Left ventricle myocardium superior (tissue), 1 donor: ENCODE measurements at places on chromosomes 5 and 9. TPM values are rescaled to one million over a fixed set of nuclear protein-coding genes. Genes with fewer than 3 reads are reported as not detected.
A peak's percentile ranks its signal among the peaks of the same experiment; 100 is the strongest.

The PCDHA8 gene
- total RNA-seq: not detected

The PRRX2 gene
- total RNA-seq: 0.20 TPM

The PCA3 gene
- total RNA-seq: not detected

DNA sequence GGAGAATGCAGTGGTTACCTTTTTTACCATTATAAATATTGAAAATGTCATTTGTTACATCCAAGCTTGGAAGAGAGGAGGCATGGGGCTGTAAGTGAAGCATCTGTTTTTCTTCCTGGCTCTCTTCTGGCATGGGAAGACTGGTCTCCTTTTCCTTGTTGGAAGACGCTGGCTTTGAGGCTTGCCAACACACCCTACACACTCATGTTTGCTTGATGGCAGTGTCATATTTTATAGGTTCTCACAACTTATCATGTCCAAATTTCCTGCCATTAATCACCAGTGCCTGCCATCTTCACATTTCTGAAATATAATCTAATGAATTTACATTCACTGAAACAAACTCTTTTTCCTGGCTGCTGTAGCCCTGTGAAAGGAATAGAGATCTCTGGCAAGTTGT lies 252.9 kb downstream of the MAN2A1 start:
- no peak for DNase-seq

The IFNW1 gene
- total RNA-seq: not detected

DNA sequence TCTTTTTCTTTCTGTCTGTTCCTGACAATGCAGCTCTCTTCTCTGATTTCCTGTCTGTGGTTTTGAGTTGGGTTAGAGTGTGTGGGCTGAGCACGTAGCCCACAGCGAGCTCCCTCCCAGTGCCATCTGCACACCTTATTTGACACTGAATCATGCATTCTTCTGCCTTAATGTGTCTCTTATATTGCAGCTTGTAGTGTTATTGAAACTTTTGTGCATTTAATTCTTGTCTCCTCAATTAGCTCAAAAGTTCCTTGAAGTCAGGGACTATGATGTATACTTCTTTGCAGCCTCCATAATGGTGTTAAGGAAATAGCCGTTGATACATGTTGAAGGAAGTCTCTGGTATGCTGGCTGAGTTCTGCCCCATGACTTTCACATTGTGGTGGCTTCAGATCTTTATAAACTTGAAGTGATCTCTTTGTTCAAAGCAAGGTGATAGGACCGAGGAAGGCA lies 576.2 kb upstream of the CLINT1 start:
- DNase-seq: no peak

DNA sequence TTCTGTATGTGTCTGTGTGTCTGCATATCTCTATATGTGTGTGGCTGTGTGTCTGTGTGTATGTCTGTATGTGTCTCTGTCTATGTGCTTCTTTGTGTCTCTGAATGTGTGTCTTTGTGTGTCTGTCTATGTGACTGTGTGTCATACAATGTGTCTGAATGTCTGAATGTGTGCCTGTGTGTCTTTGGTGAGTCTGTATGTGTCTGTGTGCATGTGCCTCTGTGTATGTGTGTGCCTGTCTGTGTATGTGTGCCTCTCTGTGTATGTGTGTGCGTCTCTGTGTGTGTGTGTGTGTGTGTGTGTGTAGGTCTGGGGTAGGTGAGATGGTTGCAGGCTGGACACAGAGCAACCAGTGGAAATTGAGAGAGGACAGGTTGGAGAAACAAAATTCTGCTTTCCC lies 435.3 kb downstream of the ARHGEF28 start:
- DNase-seq: no peak

DNA sequence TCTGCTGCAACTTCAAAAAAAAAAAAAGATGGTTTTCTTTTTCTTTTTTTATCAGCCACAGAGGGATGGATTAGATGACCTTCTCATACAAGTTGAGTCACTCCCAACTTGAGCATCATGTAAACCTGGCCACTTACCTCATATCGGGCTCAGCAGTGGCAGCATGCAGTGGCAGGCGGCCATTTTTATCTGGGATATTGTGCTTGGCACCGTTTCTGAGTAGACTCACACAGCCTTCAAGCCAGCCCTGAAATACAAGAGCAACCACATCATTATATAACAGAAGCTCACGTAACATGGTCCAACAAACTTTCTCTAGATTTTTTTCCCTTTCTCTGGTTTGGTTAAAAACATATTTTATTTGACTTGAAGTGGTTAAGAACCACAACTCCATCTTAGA lies 62.6 kb downstream of the ANKRD55 start:
- no peak for DNase-seq

The FCN2 gene
- not detected for total RNA-seq

GRCh38 chr9:14769230-14769571 lies 46.7 kb upstream of the CER1 start:
- DNase-seq: no peak

GRCh38 chr5:81409896-81410295 lies 16.0 kb upstream of the ACOT12 start:
- DNase-seq: no peak

GRCh38 chr5:52743970-52744369 lies 43.7 kb upstream of the ITGA1 start:
- DNase-seq: no peak

The GPR150 gene
- not detected for total RNA-seq

DNA sequence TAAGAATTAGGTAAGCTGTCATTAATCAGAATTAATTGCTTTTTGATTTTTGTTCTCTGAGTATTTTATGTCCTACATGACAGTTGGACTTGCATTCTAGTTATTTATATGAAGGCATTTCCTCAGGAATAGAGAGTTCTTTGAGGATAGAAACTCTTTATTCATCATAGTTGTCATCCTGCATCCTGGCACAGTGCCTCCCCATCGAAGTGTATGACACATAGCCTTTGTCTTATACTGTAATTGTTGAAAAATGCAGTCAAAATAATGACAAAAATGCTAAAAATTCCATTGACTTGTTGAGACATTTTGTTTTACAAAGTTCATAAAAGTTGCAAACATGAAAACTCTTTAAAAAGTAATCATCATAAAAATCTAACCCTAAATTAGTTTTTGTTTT lies 36.5 kb downstream of the CFAP95 start:
- DNase-seq: no peak

DNA sequence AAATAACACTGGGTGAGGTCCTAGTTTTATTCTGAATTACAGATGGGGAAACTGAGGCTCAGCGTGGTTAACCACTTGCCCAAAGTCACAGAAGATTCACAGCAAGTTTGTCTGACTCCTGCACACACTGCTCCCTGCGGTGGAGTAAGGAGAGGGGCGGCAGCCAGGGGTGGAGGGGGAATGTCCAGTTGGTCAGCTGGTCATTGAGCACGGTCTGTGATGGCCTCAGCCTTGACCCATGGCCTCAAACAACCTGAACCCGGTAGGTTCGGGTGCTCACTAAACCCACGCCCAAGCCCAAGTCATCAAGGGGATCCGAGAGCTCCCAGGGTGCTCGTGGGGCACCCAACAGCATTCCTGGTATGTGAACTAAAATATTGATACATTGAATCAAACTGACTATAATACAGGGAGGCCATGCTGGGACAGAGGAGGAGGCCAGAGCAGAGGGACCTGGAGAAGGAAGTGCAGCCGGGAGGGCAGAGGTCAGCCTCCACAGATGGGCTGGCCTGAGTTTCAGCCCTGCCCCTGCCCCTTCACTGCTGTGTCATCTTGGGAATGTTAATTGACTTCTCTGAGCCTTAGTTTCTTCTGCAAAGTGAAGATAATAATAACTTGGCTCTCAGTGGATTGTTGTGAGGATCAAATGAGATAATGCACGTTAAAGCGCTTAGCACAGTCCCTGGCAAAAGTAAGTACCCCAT lies 3.6 kb upstream of the IL17B start:
- DNase-seq: no peak

- DNase-seq: no peak
Measured at GRCh38 chr5:34045023-34045422, 2.0 kb upstream of the C1QTNF3 start.

The ASTN2 gene
- 11.3 TPM for total RNA-seq

The PCDHGB4 gene
- total RNA-seq: 5.4 TPM

DNA sequence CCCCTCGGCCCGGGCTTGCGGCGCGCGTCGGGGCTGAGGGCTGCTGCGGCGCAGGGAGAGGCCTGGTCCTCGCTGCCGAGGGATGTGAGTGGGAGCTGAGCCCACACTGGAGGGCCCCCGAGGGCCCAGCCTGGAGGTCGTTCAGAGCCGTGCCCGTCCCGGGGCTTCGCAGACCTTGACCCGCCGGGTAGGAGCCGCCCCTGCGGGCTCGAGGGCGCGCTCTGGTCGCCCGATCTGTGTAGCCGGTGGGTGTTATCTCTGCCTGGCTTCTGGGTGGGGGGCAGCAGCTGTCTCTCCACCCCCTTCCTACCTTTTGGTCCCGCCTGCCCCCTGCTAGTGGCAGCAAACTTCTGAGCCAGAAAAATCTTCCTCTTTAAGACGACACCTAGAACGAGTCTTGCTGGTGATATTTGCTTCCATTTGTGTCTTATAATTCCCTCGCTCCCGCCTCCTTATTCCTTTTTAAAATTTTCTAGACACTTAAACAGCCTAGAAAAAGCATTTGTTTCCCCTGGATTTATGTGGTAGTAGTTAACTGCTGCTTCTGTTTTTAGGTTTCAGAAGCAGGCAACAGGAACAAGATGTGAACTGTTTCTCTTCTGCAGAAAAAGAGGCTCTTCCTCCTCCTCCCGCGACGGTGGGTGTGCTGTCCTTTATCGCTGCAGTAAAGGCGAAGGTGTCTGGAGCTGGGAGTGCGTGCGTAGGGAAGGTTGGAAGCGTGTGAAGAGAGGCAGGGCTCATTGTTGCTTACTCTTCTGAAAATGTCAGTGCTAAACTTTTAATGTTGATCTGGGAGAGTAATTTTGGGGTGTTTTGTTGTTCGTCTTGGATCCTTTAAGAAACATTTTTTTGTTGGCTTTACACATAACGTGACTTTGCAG lies 554 bp downstream of the JAK2 start:
- DNase-seq: peak; percentile 45

The FAXDC2 gene
- 26.1 TPM for total RNA-seq

DNA sequence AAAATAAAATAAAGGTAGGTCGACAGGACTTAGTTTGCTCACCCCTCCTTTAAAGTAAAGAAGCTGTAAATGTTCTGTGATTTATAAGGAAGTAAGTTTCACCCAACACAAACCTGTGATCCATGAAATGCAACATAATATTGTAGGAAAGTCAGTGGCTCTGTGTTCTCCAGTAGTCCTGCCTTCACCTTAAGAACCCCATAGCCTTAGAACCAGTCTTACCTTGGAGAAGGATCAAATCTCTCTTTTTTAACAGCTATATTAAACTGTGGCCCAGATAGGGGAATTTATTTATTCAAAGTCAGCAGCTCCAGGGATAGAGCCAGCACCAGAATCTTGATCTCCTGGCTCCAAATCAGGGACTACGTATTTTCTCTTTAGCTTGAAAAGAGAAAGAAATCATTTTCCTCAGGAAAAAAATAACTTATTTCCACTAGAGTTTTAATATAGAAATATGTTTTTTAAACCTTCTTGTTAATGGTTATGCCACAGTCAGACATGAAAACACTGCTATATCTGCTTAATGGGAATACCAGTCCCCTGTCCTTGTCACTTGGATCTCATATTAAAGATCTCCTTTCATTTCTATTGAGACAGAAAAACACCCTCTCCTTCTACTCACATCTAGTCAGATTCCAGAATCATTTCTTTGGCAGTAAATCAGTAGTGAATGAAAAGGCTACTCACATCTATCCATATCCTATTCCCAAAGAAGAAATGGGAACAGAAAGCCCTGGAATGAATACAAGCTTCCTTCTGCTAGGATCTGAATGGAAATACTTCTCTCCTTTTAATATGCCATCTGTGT lies 269.2 kb upstream of the TNC start:
- DNase-seq: no peak

- DNase-seq: peak; percentile 80
Measured at GRCh38 chr5:88680253-88681132, 202.5 kb downstream of the MEF2C start.

GRCh38 chr5:86918246-86918645 lies 300.5 kb downstream of the COX7C start:
- DNase-seq: no peak

The LAMC3 gene
- 0.07 TPM for total RNA-seq

The SETX gene
- 22.3 TPM for total RNA-seq

DNA sequence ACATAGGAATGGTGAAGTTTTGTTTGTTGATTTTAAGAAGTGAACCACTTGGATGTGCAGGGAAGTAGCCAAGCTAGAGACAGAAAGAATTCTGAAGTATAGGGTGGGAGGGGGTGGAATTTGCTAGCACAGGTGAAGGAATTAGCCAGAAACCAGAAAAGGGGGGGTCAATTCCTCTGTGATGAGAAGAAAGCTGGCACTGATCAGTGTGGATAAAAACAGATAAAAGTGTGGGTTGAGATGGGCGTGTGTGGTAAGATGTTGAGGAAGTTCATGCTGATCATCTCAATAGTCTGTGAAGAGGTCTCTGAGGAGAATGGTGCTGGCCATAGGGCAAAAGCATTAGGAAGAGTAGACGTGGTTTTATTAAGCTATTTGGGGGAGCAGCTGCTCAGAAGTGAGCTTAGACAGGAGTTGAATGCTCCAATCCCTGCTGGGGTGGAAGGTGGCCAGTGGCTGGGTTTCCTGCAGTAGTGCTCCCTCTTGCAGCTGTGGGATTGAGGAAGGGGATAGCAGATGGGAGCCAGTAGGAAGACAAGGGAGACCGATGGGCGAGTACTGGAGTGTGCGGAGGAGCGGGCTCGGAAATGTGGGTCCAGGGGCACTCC lies 88.7 kb upstream of the ELL2 start:
- no peak for DNase-seq

The GNA14 gene
- 1.7 TPM for total RNA-seq

The SLC6A19 gene
- total RNA-seq: not detected

GRCh38 chr9:77997611-77998284 lies 33.9 kb downstream of the GNAQ start:
- peak; percentile 60 for DNase-seq

The PGM5 gene
- 150 TPM for total RNA-seq

- DNase-seq: no peak
Measured at GRCh38 chr9:38254151-38254550, 138.4 kb upstream of the ALDH1B1 start.

- peak; percentile 66 for DNase-seq
Measured at GRCh38 chr5:149133795-149134777, 7.2 kb upstream of the ABLIM3 start.

DNA sequence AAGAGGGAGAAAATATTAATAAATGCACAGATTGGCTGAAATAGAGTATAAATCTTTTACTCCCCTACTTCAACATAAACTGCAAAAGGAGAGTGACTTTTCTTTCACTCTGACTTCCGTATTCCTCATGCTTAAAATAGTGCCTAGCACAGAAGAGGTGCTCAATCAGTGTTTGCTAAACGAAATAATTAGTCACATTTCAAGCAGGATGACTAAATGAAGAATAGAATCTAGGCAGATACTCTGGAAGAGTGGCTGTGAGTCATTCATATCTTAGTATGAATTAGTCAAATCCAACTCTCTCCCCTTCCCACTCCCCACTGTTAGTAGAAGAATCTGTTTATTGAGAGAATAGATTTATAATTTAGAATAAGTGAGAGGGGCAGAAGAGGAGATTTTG lies 4.8 kb downstream of the CD274 start:
- DNase-seq: no peak

The TEX48 gene
- total RNA-seq: not detected

The ANKRD20A1 gene
- total RNA-seq: 1.3 TPM

The CAMK4 gene
- total RNA-seq: 0.10 TPM

- DNase-seq: no peak
Measured at GRCh38 chr9:89615661-89616060, 10.8 kb downstream of the GADD45G start.

The MEIKIN gene
- not detected for total RNA-seq

The ZNF454 gene
- total RNA-seq: 2.3 TPM

- no peak for DNase-seq
Measured at GRCh38 chr9:17423681-17424011, 155.2 kb upstream of the SH3GL2 start.

GRCh38 chr5:158351485-158352125 lies 492.7 kb upstream of the CLINT1 start:
- no peak for DNase-seq

GRCh38 chr5:142900927-142901326 lies 130.8 kb downstream of the ARHGAP26 start:
- no peak for DNase-seq
